SJCRH30 (cell line): ENCODE measurements at places on chromosomes 11 and 22. TPM values are rescaled to one million over a fixed set of nuclear protein-coding genes. Genes with fewer than 3 reads are reported as not detected.

The TREH gene
- total RNA-seq, result not detected in 2 replicates

The BIRC3 gene
- total RNA-seq, result 0.08 TPM in 1 of 2 replicates, not detected in the other

The PLA2G3 gene
- total RNA-seq, result 0.61 and 0.87 TPM in 2 replicates

- H3K27me3 ChIP-seq, result no peaks in the 10 kb centered on the region
- DNase-seq, result no peak
- no peak overlapping the region for H3K27ac ChIP-seq
- no peaks in the 10 kb centered on the region for H3K36me3 ChIP-seq
Measured at GRCh38 chr11:73649206-73649605, 2.8 kb downstream of the PLEKHB1 start.

GRCh38 chr22:20881231-20881630 lies 22.4 kb downstream of the SNAP29 start:
- H3K36me3 ChIP-seq, result no peaks in the 10 kb centered on the region; the same call in 1 of the 2 replicates
- no peak overlapping the region for H3K4me3 ChIP-seq
- H3K4me1 ChIP-seq, result no peaks in the 10 kb centered on the region
- DNase-seq, result no peak
- no peaks in the 10 kb centered on the region for H3K27me3 ChIP-seq

DNA sequence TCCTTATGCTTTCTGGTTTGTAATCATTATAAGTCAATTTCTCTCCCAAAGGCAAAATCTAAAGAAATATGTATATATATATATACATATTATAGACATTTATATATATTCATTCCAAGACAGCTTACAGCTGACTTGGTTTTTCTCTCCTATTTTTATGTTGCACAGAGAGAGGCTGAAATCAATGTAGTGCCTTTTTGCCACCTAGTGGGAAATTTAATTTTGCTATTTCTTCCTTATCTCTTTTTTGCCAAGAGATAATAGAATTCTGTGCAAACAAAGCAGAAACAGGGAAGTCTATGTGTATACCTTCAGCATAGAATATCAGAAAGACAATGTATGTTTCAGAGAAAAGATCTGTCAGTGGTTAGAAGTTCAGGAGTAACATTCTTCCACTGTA lies 186.0 kb upstream of the ANO5 start:
- H3K27me3 ChIP-seq, result no peaks in the 10 kb centered on the region
- no peak for DNase-seq
- no peaks in the 10 kb centered on the region for H3K36me3 ChIP-seq
- no peak overlapping the region for H3K4me3 ChIP-seq
- H3K4me1 ChIP-seq, result no peaks in the 10 kb centered on the region
- H3K27ac ChIP-seq, result no peak overlapping the region

DNA sequence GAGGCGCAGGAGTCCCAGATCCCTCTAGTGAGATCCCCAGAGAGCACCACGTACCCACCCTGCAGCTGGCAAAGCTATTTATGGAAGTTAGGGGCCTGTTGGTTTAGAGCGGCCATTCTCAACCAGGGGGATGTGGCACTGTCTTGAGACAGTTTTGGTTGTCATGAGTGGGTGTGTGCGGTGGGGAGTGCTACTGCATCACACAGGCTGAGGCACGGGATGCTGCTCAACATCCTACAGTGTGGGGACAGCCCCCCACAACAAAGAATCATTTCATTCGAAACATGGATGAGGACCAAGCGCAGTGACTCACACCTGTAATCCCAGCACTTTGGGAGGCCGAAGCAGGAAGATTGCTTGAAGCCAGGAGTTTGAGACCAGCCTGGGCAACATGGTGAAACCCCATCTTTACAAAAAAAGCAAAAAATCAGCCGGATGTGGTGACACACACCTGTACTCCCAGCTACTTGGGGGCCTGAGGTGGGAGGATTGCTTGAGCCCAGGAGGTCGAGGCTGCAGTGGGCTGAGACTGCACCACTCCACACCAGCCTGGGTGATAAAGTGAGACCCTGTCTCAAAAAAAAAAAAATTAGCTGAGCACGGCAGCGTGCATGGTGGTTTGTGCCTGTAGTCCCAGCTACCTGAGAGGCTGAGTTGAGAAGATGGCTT lies 28.2 kb downstream of the GGT5 start:
- H3K4me3 ChIP-seq, result no peak overlapping the region
- H3K4me1 ChIP-seq, result no peaks in the 10 kb centered on the region
- H3K27ac ChIP-seq, result no peak overlapping the region
- H3K27me3 ChIP-seq, result no peaks in the 10 kb centered on the region
- no peaks in the 10 kb centered on the region for H3K36me3 ChIP-seq

GRCh38 chr11:110311783-110312579 lies 15.6 kb upstream of the RDX start:
- H3K36me3 ChIP-seq, result no peaks in the 10 kb centered on the region
- H3K27ac ChIP-seq, result no peak overlapping the region
- no peaks in the 10 kb centered on the region for H3K27me3 ChIP-seq
- DNase-seq, result no peak
- H3K4me1 ChIP-seq, result 0 out of 2 replicates have a peak, but pooled peaks cover 2% of the 10 kb centered on the region
- H3K4me3 ChIP-seq, result no peak overlapping the region

DNA sequence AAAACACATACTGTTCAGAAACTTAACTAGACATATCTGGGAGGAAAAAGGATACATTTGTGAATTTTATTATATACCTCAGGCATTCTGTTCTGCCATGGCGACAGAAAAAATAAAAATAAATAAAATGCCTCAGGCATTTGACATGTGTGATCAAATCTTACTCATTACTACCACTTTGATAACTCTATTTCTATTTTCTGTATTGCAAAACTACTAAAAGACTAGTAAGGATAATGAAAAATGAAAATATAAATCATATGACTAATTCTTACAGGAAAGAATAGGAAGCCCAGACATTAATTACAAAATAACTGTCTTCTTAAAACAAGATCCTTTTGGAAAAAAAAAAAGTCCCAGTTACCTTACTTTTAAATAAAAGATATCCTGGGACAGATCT lies 5.3 kb downstream of the PICALM start:
- no peak overlapping the region for H3K27ac ChIP-seq
- no peaks in the 10 kb centered on the region for H3K27me3 ChIP-seq
- H3K4me3 ChIP-seq, result no peak overlapping the region
- H3K4me1 ChIP-seq, result peaks cover 19% of the 10 kb centered on the region
- peaks cover 3% of the 10 kb centered on the region; the same call in 1 of the 2 replicates for H3K36me3 ChIP-seq
- DNase-seq, result no peak
